ENCODE measurements at places on chromosomes 6 and 20.

DNA sequence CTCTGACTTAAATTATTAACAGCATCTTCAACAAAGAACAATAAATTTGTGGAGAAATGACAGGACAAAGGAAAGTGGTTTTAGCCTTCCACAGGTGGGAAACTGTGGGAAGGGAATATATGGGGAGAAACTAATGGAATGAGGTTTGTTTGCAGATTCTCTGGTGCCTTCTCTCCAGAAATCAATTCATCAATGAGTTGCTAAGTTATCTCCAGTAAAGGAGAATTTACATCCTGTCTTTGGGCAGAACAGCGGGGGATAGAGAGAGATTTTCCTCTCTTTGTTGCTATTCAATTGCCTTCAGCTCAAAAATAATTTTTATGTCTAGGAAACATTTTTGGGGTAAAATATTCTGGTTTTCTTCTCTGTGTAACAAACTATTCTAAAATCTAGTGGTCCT is 36.9 kb upstream of the LCA5 start:
- no peak for DNase-seq

GRCh38 chr6:89936177-89936576 is 41.9 kb downstream of the GJA10 start:
- no peak for DNase-seq

GRCh38 chr6:2546901-2547300 is 203.8 kb downstream of the MYLK4 start:
- no peak for DNase-seq

DNA sequence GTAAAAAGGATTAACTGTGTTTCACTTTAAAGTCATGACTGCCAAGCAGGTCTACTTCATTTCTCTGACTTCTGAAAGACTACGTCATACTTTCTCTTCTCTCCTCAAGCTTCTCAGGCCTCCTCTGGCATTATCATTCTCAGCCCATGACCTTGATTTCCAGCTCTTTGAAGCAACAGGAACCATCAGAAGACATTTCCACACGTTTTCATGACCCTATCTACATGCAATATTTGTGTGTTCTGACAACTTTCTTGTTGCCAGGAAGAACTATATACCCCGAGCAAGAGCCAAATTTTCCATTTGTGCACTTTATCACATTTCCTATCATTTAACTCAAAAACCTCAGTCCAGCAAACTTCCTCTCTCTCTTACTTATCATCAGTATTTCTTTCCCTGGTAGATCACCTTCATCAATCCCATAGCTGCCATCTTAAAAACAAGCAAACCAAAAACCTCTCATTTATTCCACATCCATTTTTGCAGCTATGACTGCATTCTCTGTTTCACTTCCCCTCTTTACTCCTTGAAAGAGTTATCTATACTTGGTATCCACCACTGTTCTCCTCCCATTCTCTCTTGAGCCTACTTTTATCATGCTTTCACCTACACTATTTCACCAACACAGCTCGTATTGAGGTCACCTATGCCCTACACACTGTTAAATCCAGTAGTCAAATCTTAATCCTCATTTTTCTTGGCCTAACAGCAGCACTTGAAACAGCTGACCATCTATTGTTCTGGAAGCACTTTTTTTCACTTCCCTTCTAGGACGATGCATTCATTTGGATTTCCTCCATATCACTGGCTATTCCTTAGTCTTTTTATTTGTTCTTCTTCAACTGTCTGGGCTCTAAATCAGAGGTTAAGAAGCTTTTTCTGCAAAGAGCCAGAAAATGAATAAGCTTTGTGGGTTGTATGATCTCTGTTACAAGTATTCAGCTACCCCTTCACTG is 47.1 kb downstream of the STX7 start:
- DNase-seq, result peak; percentile 4

DNA sequence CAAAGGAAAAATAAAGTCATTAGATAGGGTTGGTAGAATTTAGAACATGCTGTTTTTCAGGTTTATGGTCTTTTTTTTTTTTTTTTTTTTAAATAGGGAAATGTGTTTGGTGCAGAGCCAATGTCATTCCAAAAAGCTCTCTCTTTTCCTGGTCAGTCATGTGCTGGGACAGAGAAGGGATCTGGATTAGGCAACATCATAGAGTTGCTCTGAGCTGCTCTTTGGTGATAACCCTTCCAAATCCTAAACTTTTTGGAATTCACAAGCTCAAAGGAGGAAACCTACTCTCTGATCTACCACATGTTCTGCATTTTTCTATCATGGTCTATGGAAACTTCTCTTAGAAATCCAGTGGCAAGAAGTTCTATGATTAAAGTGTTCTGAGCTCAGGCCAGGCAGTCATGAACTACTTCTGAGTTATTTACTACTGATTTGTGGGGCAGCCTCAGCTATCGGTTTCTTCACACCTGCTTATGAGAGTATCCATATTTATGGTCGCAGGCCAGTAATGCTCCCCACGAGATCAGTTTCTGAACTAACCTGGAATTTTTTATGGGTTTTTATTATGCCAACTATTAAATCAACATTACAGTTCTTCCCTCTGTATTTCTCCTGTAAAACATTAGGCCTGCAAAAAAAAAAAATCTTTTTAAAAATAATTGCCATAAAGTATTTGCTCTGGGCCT is 4.8 kb downstream of the EDN1 start:
- DNase-seq, result no peak

GRCh38 chr6:144652292-144652891 is 367.3 kb downstream of the UTRN start:
- no peak for DNase-seq

DNA sequence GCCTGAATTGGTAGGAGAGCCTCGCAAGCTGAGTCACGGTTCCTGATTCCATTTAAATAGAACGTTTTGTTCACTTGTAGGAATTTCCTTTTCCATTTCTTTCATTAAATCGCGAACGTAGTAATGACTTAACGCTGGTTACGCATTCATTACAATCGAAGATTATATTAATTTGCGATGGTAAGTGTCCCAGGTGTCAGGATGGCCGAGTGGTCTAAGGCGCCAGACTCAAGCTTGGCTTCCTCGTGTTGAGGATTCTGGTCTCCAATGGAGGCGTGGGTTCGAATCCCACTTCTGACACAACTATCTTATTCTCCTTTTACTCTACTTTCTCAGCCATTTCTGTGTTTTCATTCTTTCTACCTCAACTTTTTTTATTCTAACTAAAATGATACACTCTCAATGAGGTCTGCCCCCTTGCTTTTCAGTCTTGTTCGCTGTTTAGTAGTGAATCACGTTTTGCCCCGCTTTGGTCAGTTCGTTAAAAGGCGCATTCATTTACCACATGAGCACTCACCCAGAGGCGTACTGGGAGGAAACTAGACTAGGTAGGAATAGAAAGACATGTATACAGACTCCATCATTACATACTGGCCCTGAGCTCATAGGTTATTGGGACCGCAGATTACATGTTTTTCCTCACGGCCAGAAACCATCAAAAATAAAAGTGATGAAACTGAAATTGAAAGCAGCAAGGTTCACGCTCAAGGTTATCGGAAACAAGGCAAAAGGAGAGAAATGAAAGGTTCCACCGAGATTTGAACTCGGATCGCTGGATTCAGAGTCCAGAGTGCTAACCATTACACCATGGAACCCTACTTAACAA is 17.3 kb upstream of the TRIM27 start:
- DNase-seq, result no peak

DNA sequence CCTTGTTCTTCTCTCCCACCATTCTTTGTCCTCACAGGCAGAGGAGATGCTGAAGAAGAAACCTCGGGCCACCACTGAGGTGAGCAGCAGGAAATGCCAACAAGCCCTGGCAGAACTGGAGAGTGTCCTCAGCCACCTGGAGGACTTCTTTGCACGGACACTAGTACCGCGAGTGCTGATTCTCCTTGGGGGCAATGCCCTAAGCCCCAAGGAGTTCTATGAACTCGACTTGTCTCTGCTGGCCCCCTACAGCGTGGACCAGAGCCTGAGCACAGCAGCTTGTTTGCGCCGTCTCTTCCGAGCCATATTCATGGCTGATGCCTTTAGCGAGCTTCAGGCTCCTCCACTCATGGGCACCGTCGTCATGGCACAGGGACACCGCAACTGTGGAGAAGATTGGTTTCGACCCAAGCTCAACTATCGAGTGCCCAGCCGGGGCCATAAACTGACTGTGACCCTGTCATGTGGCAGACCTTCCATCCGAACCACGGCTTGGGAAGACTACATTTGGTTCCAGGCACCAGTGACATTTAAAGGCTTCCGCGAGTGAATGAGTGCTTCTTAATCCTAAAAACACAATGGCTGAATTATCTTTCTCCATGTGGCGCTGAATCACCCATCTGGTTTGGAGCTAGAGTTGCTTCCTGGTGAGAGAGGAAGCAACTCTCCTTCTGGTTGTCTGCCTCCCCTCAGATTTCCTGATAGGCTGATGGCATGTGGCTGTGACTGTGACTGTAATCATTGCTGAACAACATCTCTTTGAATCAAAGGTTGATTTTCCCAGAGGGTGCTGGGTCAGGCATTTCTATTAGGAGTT is 4.6 kb downstream of the MAD2L1BP start:
- DNase-seq, result no peak

DNA sequence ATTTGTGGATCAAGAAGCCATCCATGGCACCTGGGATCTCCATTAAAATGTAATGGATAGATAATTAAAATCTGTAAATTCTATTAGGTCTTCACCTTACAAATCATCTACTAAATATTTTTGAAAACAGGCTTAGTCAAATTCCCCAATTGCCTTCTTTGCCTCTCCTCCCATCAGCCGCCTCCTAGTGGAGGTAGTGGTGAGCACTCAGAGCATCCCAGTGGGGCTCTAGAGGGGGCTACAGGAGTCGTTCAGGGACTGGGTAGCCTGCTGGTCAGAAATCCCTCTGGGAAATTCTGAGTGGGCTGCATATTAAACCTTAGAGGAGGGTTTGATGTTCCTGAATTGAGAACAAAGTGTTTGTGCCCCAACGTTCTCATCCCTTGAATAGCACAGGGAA is 20.8 kb upstream of the PAX1 start:
- no peak for DNase-seq

GRCh38 chr6:82766476-82766875 is 299.2 kb downstream of the UBE3D start:
- DNase-seq, result no peak
